Nucleus accumbens (tissue), 56 donors: ENCODE measurements at places on chromosomes 5 and 9.

DNA sequence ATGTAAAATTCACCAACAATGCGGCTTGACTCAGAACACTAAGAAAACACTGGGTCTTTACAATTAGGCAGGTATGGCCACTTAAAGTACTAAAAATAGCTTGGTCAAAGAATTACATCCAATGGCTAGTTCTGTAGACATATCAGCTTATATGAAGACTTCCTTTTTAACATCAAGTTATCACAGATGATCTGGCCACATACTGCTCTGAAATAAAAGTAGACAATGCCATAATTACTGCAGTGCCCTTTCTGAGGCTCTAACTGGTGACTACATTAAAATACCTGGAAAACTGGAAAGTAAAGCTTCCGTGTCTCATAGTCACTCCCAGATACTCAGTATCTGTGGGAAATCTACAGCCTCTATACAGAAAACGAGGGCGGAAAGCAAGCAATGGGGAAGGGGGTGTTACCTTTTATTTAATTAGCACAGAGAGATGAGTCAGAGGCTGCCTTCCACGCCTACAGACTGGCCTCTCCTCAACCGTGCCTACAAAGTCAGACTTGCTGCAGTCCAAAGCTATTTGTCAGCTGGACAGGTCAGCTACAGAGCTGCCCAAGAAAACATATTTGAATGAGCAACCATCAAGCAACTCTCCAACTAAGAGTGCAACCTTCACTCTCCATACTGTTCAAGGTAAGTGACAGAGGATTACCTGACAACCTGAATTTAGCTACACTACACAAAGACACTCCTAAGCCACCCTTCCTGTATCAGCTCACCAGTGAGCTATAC is 8.7 kb downstream of the SERINC5 start:
- no peak for DNase-seq

GRCh38 chr9:91693226-91693625 is 256.8 kb downstream of the ROR2 start:
- DNase-seq, result no peak

DNA sequence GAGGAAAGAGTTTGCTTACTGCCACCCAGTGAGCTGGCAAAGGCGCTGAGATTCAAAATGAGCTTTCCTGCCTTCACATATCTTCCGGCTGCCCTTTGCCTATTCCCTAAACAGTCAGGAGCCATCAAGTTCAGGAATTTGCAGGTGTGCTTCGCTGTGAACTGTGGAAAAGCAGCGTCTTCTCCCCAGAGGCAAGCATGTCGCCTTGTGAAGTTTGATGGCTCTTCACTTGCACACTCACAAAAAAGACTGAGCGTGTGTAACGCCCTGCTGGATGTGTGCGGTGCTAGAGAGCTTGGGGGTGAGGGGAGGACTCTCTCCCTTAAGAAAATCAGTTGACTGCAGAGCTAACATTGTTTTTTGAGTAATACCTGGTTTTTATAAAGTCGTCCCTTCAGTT is 288.7 kb downstream of the DOCK8 start:
- DNase-seq, result no peak

- DNase-seq, result no peak
Observed at GRCh38 chr9:37198831-37199230, 78.5 kb downstream of the ZCCHC7 start.

DNA sequence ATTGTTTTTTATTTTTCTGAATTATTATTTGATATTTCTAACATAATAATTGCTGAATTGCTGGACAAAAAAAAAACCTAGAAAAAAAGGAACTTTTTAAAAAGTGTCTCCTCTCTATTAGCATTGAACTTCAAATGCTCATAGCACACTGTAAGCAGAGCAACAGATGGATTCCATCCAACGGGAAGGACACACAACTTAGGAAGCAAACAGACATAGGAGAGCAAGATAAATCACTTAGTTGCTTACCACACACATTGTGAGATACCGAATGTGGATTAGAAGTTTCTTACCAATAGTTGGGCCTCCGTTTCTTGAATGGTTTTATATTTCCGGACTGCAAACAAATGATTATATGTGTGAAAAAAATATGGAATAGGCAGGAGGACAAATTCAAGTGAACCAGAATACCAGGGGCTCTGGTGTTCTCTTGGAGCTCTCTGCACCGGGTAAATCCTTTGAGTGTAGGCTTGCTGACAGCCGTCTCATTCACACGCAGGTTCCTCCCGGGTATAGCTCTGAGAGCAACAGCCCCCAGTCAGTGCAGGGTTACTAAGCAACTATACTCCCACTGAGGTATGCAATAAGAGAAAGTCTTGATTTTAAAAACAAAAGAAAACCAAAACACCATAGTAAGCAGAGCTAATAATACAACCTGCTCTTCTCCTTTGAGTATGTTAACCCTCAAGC is 217.6 kb downstream of the TMEM167A start:
- DNase-seq, result peak; percentile 52

DNA sequence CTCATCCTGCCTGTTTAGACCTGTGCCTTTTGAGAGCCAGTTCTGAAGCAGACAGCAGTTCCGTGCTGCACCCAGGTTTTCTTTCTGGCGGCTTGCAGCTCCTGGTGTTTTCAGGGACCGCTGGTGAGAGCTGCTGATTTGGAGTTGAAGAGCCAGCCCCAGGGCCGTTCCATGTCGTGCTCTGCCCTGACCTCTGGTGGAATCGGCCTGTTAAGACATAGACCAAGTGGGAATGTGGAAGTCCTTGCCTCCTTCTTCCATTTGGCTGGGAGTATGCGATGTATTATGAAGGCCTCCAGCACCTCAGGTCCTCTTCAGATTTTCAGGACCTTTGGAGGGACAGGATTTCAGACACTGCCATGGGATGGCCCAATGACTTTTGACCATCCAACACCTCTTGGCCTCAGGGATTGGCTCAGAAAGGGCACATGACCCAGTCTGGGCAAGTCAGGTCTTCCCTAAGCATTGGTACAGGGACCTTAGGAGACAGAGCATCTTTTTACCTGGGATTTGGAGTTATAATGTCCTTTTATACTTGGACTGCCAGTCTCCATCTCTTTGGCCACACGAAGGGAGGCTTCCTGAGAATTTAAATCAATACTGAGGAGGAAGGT is 136.1 kb upstream of the CLINT1 start:
- peak; percentile 30 for DNase-seq

- DNase-seq, result no peak
Observed at GRCh38 chr5:124399426-124399961, 346.9 kb downstream of the ZNF608 start.

DNA sequence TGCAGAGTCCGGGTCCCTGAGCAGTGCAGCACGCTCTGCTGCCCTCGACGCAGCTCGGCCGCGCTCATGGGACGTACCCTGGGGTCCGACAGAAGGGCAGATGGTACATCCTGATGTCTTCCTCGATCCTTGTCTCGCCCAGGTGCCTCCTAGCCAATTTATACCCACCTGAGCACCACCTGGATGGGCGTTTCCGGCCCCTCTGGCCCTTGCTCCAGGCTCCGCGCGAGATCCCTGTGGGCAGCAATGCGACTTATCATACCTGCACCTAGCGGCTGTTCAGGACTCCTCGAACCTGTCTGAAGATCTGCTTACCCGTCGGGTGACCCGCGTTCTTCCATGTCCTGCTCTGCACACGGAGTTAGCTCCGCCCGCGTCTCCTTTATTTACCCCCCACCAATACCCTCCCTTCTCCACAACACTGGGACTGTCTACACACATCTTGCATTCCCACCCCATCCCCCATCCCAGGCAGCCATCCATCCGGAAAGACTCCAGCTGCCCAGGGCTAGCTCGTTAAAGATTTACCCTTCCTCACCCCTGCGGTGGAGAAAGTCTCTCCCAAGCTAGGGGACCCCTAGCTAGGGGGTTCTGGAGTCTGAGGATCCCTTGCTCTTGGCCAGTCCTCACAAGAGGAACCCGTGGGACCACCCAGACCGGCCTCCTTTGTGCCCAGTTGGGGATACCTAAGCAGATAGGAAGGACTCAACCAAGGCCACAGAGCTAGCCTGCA is at the start of gene KIF12:
KIF12 (minus strand) TSS at position 357 of the 733 bp plus-strand sequence; CDS start at position 341, 16 bp downstream.
- DNase-seq, result no peak

- no peak for DNase-seq
Observed at GRCh38 chr9:103245369-103245768, 250.2 kb downstream of the CYLC2 start.

- no peak for DNase-seq
Observed at GRCh38 chr5:75668977-75669689, 48.1 kb downstream of the POC5 start.

GRCh38 chr5:34833976-34834793 is 4.8 kb upstream of the TTC23L start:
- DNase-seq, result no peak

DNA sequence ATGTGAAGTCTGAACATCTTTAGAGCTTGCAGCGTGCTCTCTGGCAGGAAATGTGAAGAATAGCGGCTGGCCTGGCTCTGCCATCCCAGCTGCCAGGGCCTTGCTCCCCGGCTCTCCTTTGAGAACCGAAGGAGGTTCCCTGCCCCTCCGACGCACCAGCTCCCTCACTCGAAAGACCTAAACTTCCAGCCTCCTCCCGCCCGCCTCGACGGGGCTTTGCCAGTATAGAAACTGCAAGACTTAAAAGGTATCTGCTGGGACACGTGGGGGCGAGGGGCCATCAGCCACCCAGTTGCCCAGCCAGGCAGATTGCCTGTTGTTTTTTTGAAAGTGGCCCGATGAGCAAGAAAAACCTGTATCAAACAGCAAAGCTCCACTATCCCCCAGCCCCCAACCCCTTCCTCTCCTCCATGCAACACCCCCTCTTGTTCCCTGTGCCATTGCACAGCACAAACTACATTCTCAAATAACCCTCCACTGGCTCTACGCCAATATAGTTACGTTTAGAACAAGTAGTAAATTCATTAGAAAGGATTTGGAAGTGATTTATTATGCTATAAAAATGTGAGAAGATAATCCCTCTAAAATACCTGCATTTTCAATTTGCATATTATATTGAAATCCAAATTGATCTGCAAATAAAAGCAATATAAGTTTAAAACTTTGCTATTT is 331.9 kb downstream of the MED10 start:
- no peak for DNase-seq

DNA sequence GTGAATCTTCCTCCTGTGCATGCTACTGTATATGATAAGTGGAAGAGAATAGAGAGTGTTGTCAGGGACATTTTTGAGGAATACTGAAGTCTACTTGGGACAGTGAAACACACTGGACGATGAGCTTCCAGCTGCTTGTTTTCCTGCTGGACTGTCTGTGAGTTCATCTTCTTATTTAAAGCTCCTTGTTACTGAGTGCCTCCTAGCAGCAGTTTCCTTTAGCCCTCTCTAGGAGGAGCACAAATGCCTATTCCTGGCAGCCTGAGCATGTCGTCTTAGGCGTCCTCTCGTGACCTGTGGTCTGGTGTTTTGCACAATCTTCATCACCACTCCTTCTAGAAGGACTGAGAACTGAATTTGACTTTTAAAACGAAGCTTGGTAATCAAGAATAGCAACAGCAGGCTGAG is 43.8 kb downstream of the ANKRD33B start:
- no peak for DNase-seq

- DNase-seq, result no peak
Observed at GRCh38 chr9:20753761-20754160, 69.7 kb downstream of the FOCAD start.

DNA sequence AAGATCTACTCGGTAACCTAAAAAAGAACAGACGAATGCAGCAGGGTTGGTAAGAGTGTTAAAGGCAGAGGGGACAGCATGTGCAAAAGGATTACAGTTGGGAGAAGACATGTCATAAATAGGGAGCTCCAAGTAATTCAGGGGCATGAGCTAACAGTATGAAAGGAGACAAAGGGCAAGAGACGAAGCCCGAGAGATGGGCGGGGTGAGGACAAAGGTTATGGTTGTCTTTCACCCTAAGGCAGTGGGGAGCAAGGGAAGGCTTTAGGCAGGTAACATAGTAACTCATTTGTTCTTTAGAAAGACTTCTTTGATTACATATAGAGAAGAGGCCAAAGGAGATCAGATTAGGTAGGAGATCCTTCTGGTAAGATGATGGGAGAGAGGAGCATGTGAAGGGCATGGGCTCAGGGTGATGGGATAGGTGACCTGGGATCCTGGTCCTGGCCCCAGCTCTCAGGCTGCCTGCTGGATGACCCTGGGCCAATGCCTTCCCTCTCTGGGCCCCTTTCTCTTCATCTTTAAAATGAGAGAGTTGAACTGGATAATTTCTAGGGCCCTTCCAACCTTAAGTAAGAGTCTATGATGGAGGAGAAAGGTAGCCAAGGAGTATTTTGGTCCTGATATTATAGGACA is 19.5 kb downstream of the MORN5 start:
- no peak for DNase-seq

DNA sequence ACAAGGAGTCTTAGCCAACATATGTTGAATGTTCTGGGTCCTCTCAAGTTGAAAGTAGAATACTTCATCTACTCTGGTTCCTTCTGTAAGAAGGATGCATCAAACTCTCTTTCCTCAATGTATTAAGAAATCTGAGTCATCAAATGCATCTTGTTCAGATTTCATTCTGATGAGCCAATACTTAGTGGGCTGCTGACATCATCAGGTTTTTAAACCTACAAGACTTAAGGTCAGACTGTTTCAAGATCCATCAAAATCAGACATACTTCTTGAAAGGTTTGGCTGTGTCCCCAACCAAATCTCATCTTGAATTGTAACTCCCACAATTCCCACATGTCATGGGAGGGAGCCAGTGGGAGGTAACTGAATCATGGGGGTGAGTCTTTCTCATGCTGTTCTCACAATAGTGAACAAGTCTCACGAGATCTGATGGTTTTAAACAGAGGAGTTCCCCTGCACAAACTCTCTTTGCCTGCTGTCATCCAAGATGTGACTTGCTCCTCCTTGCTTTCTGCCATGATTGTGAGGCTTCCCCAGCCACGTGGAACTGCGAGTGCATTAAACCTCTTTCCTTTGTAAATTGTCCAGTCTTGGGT is 168.8 kb downstream of the RAPGEF6 start:
- no peak for DNase-seq

DNA sequence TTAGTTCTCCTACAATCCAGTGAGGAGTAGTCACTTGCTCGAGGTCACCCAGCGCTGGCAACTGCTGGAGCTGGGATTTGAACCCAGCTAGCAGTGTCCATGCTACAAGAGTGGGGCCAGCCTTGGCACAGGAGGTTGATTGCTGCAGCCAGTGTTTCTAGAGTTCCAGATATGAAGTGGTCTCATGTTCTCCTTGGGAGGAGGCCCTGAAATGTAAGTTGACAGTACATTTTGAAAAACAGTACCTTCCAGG is 802 bp downstream of the CCDC107 start:
- no peak for DNase-seq

GRCh38 chr5:67680099-67680498 is 483.5 kb upstream of the CD180 start:
- no peak for DNase-seq

GRCh38 chr9:127938298-127938690 is 640 bp upstream of the DPM2 start:
- no peak for DNase-seq

- DNase-seq, result no peak
Observed at GRCh38 chr5:118076490-118076889, 911.9 kb downstream of the DTWD2 start.

- DNase-seq, result no peak
Observed at GRCh38 chr5:40405996-40406740, 273.5 kb upstream of the PTGER4 start.

- no peak for DNase-seq
Observed at GRCh38 chr5:131386779-131387178, 122.9 kb downstream of the CDC42SE2 start.

GRCh38 chr5:165094782-165095181 is 1589.4 kb downstream of the MAT2B start:
- no peak for DNase-seq
